ENCODE measurements at places on chromosomes 1 and 21.

GRCh38 chr21:42360317-42360716 lies 6.0 kb downstream of the TFF1 start:
- DNase-seq: no peak

- no peak for DNase-seq
These were observed 7.1 kb downstream of the CLIC4 start for GRCh38 chr1:24752305-24752704.

- DNase-seq: no peak
These were observed 367.0 kb upstream of the NEGR1 start for GRCh38 chr1:72649211-72649888.

- DNase-seq: no peak
These were observed 166.6 kb downstream of the DYRK1A start for GRCh38 chr21:37532868-37533780.

- no peak for DNase-seq
These were observed 50.4 kb upstream of the STUM start for GRCh38 chr1:226497991-226498639.

DNA sequence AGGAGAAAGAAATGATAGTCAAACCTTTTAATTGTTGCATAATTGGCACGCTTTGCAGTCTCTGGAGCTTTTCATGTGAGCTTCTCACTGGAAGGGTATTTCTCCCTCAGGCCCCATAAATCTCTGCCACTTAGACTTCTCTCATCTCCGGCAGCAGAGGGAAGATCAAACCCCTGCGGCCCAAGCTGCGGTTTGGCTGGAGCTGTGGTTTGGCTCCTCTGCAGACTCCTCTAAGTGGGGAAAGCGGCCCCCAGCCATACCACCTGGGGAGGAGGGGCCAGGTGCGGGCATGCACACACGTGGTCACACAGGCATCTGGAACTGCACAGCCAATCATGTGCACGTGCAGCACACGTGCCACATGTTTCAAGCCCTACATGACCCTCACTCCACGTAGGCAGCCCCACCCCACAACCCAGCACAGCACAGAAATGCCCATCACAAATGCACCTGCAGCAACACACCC lies 58.3 kb downstream of the UBE2T start:
- no peak for DNase-seq

DNA sequence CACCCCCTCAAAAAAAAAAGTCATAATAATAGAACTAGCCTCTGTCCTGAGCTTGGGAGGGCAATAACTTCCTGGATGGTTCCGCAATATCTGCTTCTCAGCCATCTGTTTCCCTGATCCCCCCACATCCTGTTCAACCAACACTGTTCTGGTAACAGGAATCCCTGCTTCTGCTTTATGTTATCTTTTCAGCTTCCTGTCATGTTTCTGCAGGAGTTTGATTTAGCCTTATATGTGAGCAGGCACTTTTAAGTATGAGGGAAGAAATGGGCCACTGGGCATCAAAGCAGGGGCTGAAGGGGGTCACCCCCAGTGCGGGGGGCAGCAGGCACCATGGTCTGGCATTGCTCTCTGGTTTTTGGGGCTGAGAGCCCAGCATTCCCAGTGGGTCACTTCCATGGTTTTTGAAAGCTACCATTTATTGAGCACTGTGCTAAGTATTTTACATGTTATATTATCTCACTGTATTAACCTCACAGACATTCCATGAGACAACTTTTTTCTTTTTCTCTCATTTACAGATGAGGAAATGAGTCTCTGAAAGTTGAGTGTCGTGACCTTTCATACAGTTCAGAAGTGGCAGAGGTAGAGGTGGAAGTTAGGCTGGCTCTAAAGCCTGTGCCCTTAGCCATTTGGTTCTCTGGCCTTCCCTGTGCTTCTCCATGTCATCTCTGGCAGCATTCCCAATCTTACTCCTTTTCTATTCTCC lies 61.9 kb downstream of the DNTTIP2 start:
- peak; percentile 96 for DNase-seq

GRCh38 chr1:113137563-113137962 lies 64.6 kb downstream of the LRIG2 start:
- no peak for DNase-seq

DNA sequence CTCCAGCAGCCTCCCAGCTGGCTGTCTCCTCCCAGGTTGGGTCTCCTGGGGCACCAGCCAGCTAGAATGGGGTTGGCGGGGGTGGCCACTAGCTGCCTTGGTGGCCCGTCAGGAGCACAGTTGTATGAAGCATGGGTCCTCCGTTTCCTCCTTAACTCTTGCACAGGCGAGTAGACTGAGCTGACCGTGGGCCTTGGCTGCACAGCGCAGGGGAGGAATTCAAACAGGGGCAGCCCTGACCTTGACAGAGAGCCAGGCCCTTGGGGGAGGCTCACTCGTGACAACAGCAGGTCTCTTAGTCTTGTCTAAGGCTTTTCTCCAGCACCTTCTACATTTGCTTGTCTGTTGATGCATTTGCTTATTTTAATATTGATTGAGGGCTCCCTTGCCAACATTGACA lies 114.1 kb downstream of the PRDM2 start:
- no peak for DNase-seq

DNA sequence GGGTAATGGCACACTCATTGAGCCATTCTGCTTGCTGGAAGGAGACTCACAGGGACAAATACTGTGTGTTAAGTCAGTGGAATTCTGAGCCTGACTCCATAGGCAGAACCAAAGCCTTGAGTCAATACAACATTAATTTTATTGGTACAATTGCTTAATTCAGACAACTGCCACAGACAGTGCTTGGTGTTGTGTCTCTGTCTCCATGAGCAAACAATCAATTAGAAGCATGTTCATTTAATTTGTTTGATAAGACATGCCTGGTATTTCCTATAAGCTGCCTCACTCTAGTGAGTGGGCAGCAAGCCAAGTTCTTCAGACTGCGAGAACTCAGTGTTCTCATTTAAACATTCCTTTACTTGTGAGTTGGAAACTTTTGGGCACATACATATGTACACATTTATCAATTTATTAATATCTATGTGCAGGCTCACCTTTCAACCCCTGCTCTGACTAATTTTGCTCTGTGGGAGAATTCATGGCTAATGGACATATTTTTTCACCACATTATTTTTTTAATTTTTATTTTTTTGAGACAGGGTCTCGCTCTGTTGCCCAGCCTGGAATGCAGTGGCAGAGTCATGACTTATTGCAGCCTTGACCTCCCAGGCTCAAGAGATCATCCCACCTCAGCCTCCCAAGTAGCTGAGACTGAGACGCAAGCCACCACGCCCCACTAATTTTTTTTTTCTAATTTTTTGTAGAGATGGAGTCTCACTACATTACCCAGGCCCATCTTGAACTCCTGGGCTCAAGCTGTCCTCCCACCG lies 4.5 kb upstream of the SRSF10 start:
- peak; percentile 61 for DNase-seq

GRCh38 chr1:27831568-27832410 lies 1.2 kb downstream of the PPP1R8 start:
- DNase-seq: peak; percentile 6

GRCh38 chr1:100511058-100511457 lies 26.9 kb upstream of the GPR88 start:
- DNase-seq: no peak

GRCh38 chr1:22527555-22528296 lies 35.6 kb upstream of the EPHA8 start:
- DNase-seq: peak; percentile 22

GRCh38 chr1:9061252-9061960 lies 8.0 kb downstream of the SLC2A5 start:
- DNase-seq: no peak

GRCh38 chr1:34358636-34359035 lies 181.9 kb downstream of the C1orf94 start:
- DNase-seq: no peak

- no peak for DNase-seq
These were observed 3.1 kb downstream of the PRKAB2 start for GRCh38 chr1:147169171-147169570.

- DNase-seq: no peak
These were observed 20.2 kb upstream of the SDC3 start for GRCh38 chr1:30928789-30929134.

- DNase-seq: no peak
These were observed 16.2 kb downstream of the CHRNB2 start for GRCh38 chr1:154583773-154584172.

GRCh38 chr21:25640202-25640942 lies 1.3 kb downstream of the JAM2 start:
- no peak for DNase-seq

- DNase-seq: peak; percentile 11
These were observed 73.4 kb upstream of the PROX1 start for GRCh38 chr1:213914392-213914791.

DNA sequence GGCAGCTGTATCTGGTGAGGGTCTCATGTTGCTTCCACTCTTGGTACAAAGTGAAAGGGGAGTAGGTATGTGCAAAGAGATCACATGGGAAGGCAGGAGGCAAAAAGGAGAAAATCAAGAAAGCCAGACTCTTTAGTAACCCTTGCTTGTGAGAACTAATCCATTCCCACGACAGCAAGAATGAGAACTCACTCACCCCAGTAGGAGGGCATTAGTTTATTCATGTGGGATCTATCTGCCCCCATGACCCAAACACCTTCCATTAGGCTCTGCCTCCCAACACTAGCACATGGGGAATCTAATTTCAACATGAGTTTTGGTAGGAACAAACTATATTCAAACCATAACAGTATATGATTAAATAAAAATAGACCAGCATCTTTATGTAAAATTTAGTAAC lies 57.6 kb downstream of the ZNHIT6 start:
- no peak for DNase-seq

GRCh38 chr1:208851366-208851765 lies 607.2 kb upstream of the PLXNA2 start:
- DNase-seq: no peak

- no peak for DNase-seq
These were observed 18.1 kb downstream of the CNR2 start for GRCh38 chr1:23895082-23895481.

DNA sequence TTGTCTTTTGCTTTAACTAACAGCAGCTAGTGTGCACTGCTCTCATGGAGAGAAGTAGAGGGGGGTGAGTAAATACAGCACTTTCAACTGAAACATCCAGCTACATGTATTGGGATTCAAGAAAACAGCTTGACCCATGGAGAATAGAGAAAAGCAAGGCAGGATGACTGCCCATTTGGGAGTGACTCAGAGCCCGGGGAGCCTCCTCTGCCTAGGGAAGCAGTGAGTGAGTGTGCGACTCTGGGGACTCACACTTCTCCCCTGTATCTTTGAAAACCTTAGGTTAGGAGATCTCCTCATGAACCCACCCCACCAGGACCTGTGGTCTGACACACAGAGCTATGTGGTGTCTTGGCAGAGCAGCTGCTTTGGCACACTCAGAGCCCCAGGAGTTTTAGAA lies 82.0 kb upstream of the PTGFR start:
- no peak for DNase-seq

- DNase-seq: no peak
These were observed 31.6 kb downstream of the DOP1B start for GRCh38 chr21:36188081-36188681.

DNA sequence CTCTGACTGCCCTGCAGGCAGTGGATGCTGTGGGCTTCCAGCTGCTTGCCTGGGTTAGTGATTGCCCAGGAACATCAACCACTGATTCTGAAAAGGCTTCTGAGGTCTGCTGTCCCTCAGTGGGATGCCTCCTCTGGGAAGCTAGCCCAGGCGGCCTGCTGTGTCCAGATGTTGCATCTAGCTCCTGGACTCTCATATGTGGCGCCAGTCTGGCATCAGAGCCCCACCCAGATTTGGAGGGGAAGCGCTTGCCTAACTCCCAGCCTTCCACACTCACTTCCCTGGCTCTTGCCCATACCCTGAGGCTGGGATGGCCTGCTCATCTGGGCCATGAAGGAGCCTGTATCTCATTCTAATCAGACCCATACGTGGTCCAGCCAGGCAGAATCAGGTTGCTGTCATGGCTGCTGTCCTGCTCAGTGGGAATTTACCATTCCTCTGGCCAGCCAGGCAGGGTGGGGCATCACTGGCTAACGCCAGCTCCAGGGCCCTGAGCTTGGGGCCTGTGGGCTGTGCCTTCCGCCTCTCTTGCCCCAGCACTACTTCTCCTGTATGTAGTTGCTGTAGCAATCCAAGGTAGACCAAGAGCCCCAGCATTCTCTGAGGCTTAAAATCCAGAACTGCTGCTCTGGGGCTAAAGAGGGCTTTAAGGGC lies 4.1 kb downstream of the CSF1 start:
- no peak for DNase-seq

- DNase-seq: peak; percentile 68
These were observed 86.8 kb downstream of the LRRC8C start for GRCh38 chr1:89719502-89720306.

DNA sequence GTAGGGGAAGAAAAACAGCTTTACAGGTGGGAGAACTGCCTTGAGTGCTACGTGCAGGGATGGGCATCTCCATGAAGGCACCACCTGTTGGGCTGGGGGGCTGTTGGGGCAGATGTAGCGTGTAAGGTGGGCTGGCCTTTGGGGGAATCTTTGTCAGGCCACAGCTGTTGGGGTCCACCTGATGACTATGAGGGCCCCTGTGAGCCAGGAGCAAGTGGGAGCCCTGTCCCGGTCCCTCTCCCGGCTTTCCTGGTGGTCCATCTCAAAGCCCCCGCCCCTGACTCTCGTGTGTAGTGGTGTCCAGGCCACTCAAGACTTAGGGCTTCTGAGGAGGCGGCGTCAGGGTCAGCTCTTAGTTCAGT lies 13.5 kb downstream of the SLC37A1 start:
- DNase-seq: no peak

DNA sequence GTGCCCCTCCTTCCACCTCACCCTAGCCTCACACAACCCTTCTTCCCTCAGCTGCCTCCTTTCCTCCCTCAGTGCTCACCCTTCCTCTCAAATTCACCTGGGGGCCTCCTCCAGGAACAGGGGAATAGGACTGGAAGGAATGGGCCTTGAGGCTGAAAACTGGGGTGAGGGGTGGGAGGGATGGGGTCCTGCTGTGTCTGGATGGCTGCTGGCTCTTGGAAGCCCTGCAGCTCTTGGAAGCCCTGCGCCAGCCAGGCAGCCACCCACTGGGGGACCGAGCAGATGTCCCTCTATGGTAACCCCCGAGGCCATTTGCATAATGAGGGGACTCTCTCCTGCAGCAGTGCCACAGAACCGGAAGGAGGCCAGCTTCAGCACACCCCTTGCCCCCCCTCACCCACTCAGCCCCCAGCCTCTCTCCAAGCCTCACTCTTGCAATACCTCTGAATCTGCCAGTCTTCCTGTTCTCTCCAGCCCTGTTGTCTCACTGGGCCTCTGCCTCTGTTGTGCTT lies 85.2 kb downstream of the KIRREL1 start:
- DNase-seq: no peak

DNA sequence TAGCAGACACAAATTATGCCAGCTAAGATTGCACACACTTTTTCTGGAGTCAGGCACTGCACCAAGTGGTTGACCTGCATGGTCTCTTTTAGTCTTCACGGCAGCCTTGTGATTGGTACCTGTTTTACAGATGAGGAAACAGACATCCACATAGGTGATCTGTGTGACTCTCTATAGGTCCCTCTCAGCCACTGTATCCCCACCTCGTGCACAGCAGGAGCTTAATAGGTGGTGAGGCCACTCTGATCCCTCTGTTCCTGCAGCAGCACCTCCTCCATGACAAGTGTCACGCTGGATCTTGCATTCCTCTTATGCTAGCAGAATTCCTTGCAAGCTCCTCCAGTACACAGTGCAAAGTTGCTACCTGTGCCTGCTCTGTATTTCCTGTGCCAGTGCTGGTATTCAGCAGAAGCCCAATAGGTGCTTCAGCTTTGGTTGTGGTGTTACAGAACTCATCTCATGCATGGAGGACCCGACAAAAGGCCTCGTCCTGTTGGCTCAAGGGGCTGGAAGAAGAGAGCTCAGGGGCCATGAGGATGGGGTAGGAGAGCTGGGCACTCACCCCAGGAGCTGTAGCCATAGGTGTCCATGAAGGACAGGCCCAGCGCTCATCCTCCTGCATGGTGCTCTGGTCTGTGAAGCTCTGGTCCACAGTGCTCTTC lies 546.7 kb downstream of the PTPRU start:
- DNase-seq: no peak

Data from cardiac muscle cell (in vitro differentiated cells and primary cell).